ENCODE measurements at places on chromosomes 7 and 10.
A peak's percentile ranks its signal among the peaks of the same experiment; 100 is the strongest.

- DNase-seq: no peak
Measured at GRCh38 chr10:44788147-44789129, 122.7 kb upstream of the TMEM72 start.

- no peak for DNase-seq
Measured at GRCh38 chr7:1729773-1730172, 59.7 kb downstream of the ELFN1 start.

DNA sequence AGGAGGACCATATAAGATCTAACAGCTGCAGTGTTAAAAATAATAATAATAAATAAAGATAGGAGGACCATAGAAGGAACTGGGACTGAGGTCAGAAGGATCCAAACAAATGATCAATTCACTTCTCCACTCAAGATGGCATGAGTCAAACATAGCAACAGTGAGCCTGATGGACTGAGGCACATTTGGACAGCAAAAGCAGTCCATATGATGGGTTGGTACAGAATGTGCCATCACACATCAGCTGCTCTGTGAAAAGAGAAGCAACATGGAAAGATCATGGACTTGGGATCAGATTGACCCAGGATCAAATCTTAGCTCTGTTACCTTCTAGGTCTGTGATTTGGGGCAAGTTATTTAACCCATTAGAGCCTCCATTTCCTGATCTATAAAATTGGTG lies 188.9 kb upstream of the KMT2E start:
- DNase-seq: no peak

GRCh38 chr7:110877016-110877415 lies 213.9 kb upstream of the LRRN3 start:
- DNase-seq: no peak

DNA sequence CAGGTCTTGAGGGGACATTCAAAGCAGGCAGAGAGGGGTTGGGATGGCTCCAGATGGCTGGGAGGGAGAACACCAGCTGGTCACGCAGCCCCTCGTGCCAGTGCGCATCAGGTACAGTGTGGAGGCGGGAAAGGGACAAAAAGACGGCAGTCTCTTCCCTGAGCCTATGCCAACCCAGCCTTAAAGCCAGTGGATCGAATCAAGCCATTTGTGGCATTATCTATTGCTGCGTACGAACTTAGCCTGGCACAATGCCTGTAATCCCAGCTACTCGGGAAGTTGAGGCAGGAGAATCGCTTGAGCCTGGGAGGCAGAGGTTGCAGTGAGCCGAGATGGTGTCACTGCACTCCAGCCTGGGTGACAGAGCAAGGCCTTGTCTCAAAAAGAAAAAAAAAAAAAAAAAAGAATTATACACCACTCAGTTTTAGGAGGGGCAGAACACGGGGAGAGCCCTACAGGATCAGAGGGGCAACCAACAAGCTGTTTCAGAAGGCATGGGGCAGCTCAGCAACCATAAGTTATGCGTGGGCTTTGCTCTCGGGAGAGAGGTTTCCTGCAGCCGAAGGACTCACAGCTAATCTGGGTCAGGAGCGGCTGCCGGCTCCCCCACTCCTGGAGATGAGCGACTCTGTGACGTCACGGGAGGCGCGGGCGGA lies 356 bp upstream of the NDUFB2 start:
- peak; percentile 90 for DNase-seq

GRCh38 chr10:50653758-50654157 lies 30.0 kb upstream of the SGMS1 start:
- DNase-seq: no peak

- DNase-seq: peak; percentile 57
Measured at GRCh38 chr10:124741281-124741921, 2.8 kb downstream of the FAM53B start.

DNA sequence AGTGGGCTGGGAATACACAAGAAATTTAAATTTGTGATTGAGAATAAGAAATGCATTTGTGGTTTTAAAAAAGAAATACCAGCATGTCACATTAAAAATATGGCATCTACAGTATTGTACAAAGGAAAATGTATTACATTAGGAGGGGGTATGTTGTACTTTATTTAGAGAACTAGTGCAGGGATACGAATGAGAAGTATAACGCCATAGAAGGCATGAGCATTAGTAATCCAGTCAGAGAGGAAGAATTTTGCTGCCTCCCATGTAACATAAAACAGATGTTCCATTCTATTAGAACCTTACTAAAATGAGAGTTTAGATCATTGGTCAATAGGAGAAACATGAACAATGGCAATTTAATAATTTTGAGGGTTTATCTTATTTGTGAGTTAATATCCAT lies 182.2 kb downstream of the ADK start:
- no peak for DNase-seq

- no peak for DNase-seq
Measured at GRCh38 chr10:42637648-42638054, 719 bp downstream of the ZNF33B start.

DNA sequence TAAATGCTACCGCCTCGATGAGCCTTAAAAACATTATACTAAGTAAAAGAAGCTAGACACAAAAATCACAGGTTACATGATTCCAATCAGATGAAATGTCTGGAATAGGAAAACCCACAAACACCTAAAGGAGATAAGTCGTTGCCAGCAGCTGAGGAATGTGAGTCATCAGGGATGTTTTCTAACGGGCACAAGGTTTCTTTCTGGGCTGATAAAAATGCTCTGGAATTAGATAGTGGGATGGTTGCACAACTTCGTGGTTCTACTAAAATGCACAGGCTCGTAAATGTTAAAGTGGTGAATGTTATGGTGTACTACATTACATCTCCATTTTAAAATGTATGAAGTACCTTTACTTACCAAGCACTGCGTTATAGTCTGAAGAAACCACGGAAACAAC lies 9.7 kb downstream of the ABLIM1 start:
- DNase-seq: no peak

- DNase-seq: peak; percentile 7
Measured at GRCh38 chr10:28367929-28368484, 65.1 kb upstream of the MPP7 start.

- no peak for DNase-seq
Measured at GRCh38 chr10:124529661-124530214, 68.1 kb downstream of the LHPP start.

DNA sequence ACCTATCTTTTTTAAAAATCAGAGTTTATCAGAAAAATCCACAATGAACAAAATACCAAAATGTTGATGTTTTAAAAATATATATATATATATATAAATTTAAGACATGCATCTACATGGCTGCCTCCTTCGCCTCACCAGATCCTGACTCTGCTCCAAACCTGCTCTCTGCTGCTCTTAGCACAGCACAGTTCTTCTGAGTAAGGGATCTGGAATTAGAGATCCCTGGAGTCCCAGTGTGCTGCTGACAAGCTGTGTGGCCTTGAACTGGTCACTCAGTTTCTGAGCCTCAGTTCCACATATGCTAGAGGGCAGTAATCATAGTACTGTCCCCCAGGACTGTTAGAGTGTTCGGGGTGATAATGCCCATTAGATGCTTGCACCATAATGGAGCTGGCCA lies 53.1 kb upstream of the AQP1 start:
- no peak for DNase-seq

DNA sequence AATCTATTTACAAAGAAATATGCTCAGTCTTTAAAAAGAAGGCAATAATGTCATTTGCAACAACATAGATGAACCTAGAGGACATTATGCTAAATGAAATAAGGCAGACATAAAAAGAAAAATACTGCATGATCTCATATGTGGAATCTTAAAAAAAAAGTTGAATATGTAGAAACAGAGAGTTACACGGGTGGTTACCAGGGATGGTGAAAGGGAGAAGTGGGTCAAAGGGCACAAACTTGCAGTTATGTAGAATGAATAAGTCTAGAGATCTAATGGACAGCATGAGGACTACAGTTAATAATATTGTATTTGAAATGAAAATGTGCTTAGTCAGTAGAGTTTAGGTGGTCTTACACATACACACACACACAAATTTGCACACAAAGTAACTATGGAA lies 88.2 kb upstream of the CCDC71L start:
- DNase-seq: no peak

DNA sequence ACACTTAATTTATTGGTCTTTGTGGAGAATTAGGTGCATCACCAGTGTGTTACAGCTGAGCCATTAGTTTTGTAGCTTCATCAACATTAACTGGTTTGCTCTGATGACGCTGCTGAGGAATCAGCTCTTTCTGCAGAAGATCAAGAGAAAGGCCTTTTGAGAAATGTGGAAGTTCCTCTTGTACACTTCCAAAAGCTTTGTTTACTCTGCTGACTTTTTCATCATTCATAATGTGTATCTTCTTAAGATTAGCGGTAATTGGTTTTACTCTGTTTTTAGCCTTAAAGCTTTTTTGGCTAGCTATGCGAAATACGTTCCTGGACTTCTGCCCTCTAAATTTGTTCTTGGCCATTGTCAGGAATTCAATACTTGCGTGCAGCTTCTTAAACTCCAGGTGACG lies 8.2 kb upstream of the PHYH start:
- DNase-seq: no peak

- no peak for DNase-seq
Measured at GRCh38 chr7:596819-597182, 77.2 kb upstream of the PDGFA start.

GRCh38 chr10:78936412-78937342 lies 132.1 kb upstream of the ZMIZ1 start:
- DNase-seq: no peak

- DNase-seq: no peak
Measured at GRCh38 chr10:105598207-105598606, 957.1 kb downstream of the SORCS3 start.

DNA sequence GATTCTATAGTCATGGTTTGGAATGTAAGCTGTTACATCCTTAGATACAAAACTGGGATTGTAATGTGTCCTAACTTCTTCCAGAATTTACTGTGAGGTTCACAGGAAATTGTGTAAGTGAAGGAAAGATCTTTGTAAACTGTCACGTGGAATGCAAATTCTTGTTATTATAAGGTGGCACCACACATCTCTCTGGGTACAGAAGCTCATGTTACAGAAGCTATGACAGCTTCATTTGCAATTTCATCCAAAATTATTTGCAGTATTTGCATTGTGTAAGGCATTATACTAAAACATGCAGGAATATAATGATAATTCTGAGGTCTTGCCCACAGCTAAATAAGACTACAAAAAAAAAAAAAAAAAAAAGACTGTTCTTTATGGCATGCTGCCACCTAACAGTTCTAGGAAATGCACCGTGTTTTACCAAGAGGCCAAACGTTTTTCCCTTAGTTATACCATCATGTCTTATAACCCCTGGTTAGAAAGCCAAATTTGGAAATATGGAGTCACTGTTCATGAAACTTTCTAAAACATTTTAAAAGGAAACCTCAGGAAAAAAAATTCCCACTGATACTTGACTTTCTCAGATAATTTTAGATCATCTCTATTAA lies 17.6 kb downstream of the MINDY3 start:
- no peak for DNase-seq

GRCh38 chr10:70905071-70906021 lies 17.0 kb upstream of the PCBD1 start:
- DNase-seq: no peak

DNA sequence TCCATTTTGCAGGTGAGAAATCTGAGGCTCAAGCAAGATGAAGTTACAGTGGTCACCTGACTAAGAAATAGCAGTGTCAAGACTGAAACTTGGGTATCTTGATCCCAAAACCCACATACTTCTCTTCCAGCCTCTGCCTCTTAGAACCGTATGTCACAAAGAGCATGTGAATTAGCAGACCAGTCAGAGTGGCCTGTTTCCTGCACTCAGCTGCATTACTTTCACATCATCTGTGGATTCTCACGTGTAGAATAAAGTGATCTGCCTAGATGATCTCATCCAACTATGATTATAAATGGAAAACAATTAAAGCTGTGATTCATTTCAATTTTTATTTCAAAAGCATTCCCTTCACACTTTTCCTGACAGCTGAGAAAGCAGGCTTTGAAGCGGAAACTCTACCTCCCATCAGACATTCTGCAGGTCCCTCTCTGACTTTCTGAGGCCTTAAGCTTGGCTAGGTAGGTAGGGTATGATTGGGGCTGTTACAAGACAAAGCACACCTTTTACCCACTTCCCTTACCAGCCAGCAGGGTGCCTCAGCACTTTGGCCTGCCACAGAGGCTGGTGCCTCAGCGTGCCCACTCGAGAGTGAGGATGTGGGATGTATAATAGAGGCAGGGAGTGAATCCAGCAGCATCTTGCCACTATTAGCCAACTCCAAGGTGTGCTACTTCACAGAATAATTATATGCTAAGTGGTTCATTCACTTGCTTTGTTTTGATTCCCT lies 70.2 kb upstream of the PDE1C start:
- DNase-seq: no peak

DNA sequence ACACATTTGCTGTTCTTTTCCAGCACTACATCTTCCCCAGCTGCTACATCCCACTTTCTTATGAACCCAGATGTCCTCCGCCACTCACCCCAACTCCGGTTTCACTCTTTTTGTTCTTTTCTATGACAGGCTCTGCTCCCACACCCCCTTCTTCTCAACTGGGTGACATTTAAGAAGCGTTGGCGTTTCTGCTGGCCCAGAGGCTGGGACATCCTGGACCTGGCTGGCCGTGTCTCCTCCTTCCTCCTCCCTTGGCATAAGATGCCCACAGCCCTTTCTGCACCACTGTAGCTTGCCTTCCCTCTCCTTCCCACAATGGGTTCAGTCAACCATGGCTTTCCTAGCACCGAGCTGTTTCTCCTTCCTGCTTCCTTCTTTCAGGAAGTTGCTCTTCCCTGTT lies 9.4 kb upstream of the CALML5 start:
- no peak for DNase-seq

GRCh38 chr10:121836171-121836570 lies 91.7 kb downstream of the ATE1 start:
- no peak for DNase-seq

DNA sequence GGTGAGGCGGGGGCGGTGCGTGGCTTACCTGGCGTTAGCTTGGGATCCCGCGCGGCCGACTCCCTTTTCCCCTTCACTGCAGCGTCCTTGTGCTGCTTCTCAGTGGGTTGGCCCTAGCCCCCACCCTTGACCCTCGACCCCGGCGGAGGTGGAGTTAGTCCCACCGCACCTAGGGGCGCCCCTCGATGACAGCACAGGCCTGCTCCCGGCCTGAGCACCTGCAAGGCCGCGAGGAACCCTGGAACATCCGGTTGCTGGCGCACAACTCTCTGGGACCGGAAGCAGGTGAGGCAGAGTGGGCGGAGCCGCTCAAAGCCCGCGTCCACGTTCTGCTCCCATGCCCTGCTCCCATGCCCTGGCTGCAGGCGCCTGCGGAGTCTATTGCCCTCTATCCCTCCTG lies 266.9 kb downstream of the USP6NL start:
- no peak for DNase-seq

DNA sequence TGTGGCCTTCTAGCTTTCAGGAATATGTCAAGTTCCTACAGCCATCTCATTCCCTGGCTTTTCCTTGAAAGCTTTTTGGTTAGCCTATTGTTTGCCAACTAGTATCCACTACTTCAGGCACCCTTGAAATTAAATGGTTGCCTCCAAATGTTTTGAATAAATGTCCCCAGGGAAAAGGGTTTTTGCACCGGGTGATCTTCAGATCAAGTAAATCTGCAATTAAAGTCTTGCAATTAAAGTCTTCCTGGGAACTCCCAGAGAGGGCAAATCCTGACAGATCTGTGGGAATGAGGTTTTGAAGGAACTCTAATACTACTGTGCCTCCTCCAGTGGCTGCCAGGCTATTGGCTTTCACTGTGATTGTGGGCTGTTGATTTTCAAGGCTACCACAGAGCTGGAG lies 17.7 kb upstream of the ZNRF2 start:
- DNase-seq: no peak

- no peak for DNase-seq
Measured at GRCh38 chr7:155109121-155109520, 39.0 kb downstream of the HTR5A start.

GRCh38 chr7:37007268-37007667 lies 283.0 kb upstream of the AOAH start:
- no peak for DNase-seq

- no peak for DNase-seq
Measured at GRCh38 chr7:32088451-32088881, 18.3 kb upstream of the PDE1C start.
